ENCODE measurements at places on chromosomes 5 and 9.
A peak's percentile ranks its signal among the peaks of the same experiment; 100 is the strongest.

DNA sequence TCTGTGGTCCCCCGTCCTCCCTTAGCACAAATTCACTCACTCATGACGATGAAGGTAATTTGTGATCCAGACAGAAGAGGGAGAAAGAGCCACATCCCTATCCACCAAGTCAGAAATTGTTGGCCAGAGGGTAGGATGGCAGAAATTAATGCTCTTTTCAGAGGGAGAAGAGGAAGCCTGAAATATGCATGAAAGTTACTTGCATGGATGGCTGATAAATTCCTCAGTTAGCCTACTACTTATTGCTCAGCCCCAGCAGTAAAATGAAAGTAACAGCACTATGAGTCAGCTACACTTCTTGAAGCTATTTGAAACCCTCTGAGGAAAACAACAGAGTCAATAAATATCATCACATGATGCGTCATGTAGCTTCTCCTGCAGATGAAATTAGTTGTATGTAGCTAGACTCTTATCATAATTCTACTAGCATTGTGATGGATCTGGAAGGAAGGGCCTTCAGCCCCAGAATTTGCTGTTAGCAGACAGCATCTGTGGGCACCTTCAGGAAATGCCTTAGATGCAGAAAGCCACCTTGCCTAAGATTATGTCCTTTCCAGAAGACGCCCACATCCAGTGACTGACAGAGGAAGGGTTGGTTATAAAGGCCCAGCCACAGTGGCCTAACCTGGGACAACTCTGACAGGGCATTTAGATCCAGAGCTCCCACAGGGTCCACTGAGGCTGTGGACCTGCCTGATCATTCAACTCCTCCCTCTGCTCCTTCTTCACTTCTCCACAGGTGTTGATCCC lies 81.2 kb upstream of the CCDC112 start:
- no peak for DNase-seq

- DNase-seq = no peak
Observed at GRCh38 chr5:9692576-9692975, 62.4 kb upstream of the TAS2R1 start.

DNA sequence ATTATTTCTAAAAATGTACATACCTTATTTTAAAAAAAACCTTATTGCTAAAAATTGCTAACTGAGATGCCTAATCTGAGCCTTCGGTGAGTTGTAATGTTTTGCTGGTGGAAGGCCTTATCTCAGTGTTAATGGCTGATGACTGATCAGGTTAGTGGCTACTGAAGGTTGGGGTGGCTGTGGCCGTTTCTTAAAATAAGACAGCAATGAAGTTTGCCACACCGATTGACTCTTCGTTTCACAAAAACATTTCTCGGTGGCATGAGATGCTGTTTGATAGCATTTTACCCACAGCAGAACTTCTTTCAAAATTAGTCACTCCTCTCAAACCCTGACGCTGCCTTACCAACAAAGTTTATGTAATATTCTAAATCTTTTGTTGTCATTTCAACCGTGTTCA lies 14.7 kb downstream of the CENPK start:
- DNase-seq = no peak

DNA sequence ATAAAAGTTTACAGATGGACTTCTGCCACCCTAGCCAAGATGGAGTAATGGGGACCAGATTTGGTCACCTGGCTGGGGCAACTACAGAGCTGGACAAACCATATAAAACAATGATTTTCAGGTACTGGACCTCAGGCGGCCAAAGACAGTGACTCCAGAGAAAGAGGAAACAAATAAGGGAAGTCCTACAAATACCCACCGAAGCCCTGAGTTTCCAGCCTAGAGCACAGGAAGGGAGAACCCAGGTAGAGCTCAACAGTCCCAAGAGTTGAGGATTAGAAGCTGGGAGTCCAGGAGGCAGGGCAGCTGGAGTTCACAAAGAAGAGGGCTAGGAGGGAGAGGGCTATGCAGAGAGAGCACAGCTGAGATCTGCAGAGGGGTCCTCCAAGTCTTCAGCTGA lies 106.7 kb upstream of the NR5A1 start:
- no peak for DNase-seq

DNA sequence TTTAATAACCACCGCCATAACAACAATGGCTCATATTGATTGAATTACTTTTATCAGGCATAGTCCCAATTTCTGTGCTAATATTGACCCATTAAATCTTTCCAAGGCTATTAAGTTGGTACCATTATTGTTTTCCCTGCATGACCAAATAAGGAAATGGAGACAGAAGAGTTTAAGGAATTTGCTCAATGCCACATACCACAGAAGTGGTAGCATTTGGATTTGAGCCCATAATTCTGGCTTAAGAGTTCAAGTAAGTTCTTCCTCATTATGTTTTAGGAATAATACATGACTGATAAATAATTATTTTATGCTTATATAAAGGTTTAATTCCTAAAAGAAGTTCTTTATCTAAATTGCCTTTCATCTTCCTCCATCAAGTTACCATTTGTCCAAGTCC lies 43.4 kb upstream of the HAPLN1 start:
- DNase-seq = no peak

DNA sequence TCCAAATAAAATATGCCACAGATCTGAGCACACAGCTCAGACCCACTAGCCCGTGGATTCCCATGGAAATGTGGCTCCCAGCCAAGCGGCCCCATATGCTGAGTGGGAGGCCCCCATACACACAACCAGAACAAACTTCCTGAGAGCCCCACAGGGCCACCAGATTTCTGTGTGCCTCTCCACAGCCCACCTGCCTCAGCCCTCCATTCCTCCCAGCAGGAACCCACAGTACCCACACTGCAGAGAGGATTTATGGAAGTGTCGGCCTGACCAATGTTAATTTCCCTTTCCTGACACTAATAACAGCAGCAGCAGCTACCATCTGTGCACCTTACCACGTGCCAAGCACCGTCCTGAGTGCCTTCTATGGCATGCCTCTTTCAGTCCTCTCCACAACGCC lies 99.3 kb upstream of the SPOCK1 start:
- no peak for DNase-seq

DNA sequence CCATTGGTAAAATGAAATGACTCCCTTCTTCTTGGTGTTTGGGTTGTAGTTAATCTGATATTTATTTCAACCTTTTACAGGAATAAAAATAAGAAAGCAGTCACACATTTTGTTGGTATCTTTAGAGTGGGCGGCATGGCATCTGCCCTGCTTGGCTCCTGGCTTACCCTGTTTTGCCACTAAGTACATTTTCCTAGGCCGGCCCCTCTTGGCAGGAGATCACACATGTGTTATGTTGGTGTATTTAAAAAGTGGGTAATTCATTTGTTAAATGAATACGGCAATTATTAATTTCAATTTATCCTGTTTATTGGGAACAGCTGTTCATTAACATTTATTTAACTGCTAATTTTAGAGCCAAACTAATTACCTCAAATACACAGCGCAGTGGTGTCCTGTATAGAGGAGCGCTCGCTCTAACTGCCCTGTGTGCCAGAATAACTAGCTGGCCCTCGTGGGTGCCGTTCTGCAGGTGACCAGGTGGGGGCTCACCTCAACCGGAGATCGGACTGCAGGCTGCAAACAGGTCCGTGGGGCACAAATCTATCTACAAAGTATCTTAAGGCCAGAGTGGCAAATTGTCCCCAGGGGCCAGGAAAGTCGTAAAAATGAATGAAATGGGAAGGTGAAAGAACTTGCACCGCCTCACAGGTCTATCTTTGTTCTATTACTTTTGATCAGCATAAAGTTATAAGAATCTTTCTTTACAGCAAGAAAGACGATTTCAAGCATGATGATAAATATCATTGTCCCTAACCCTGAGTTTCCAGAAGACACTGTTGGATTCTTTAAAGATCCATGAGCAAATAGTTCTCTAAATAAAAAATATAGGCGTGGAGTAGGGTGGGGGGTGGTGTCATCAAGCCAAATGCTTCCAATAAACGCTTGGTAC lies 26.2 kb upstream of the GPR151 start:
- peak; percentile 68 for DNase-seq

- DNase-seq = no peak
Observed at GRCh38 chr5:72451741-72452505, 55.3 kb downstream of the ZNF366 start.

DNA sequence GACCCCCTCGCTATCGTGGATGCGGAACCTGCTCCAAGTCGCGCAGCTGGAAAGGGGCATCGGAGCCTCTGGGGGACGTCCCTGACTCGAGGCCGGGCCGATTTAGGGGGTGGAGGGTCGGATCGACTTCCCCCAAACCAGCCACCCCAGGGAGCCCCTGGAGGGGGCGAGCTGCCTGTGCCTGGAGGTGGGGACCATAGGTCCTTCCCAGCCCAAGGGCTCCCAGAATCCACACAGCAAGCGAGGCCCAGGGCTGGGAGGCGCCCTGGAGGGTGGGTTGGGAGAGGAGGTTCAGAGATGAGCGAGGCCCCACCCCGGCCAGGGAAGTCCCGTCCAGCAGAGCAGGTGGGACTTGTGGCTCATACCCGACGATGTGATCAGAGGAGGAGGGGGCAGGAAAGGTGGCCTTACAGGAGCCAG lies 147.6 kb downstream of the GAPVD1 start:
- DNase-seq = no peak

- no peak for DNase-seq
Observed at GRCh38 chr9:28720746-28721145, 1147.5 kb upstream of the C9orf72 start.

- DNase-seq = no peak
Observed at GRCh38 chr5:169390265-169390664, 89.3 kb upstream of the SLIT3 start.

GRCh38 chr5:169798438-169798837 lies 161.4 kb downstream of the DOCK2 start:
- DNase-seq = no peak

GRCh38 chr5:40813698-40814281 lies 15.6 kb upstream of the PRKAA1 start:
- no peak for DNase-seq

- no peak for DNase-seq
Observed at GRCh38 chr9:29999645-30000044, 2384.8 kb upstream of the ACO1 start.

- DNase-seq = no peak
Observed at GRCh38 chr5:81756016-81756415, 5.1 kb upstream of the SSBP2 start.

DNA sequence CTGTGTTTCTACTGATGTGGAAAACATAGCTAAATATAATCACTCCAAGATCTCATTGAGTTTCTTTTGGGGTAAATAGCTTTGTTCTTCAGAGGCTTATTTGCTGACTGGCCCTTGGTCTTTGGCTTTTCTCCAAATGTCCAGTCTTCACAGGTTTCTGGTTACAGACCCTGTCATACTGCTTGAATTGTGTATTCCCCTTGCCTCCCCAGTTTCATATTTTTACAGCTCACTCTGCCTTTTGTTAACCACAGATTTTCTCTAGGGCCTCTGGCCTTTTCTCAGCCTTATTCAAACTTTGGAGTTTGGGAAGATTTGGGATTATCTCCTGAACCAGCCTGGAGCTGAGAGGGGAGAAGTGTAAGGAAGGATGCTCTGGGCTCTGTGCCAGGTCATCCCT lies 23.9 kb downstream of the ISOC1 start:
- no peak for DNase-seq

DNA sequence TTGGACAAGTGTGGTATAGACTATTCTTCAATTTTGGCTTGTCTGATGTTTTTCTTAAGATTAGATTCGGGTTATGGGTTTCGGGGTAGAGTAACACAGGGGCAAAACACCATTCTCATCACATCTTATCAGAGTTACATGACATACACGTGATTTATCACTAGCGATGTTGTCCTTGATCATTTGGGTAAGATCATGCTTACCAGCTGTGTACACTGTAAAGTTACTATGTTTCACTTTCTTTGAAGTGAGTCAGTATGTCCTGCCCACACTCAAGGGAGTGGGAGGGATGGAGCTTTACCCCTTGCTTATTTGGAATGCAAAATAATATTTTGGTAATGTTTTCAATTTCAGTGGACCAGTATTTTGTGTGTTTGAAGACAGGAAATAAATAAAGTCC lies 101.8 kb upstream of the TAF11L2 start:
- DNase-seq = no peak

GRCh38 chr9:1222511-1222910 lies 172.4 kb downstream of the DMRT2 start:
- DNase-seq = no peak

DNA sequence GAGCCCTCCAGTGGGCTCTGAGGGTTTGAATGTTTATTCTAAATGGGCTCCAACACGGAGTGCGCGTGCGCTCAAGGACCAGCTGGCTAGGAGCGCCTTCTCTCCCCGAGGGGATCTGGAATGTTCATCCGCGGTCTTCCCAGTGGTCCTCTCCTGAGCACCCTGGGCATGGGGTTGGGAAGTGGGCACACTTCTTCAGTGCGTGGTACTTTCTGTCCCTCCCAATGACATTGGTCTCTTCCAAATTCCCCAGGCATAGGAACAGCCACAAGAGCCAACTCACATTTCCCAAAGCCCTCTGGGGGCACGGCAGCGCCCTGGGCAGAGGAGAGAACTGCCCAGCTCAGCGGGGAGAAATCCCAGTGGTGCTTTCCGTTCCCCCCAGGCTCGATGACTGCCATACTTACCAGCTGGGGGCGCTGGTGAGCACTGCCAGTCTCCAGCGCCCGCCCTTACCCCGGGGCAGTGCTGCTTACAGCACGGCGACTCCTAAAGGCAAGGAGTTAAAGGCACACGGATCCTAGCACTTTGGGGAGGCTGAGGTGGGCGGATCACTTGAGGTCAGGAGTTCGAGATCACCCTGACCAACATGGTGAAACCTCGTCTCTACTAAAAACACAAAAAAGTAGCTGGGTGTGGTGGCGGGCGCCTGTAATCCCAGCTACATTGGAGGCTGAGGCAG lies 29.9 kb upstream of the OBP2B start:
- DNase-seq = peak; percentile 71

- no peak for DNase-seq
Observed at GRCh38 chr5:173338380-173339015, 10.3 kb upstream of the STC2 start.

DNA sequence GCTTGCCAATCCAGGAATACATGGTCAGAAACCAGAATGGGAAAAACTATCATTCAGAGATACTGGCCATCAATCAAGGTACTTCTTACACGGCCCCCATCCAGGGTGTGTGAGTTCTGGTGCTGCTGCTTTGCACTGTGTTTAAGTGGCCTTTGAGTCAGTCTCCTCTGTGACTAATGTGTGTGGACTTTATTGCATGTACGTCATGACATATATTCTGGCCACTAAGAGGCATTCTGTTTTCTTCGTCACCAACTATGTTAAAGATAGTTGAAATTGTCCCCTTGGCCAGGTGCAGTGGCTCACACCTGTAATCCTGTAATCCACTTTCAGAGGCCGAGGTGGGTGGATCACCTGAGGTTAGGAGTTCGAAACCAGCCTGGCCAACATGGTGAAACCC lies 8.5 kb downstream of the EXOSC3 start:
- DNase-seq = no peak

- DNase-seq = no peak
Observed at GRCh38 chr9:102569436-102569835, 425.7 kb upstream of the CYLC2 start.

All from stimulated activated CD4-positive, alpha-beta T cell treated with anti-CD3 and anti-CD28 coated beads, Interleukin-4, amount 100 ng/mL, for 1 hour (primary cell).